RWPE1 (cell line): ENCODE measurements at places on chromosomes 16 and 17.

DNA sequence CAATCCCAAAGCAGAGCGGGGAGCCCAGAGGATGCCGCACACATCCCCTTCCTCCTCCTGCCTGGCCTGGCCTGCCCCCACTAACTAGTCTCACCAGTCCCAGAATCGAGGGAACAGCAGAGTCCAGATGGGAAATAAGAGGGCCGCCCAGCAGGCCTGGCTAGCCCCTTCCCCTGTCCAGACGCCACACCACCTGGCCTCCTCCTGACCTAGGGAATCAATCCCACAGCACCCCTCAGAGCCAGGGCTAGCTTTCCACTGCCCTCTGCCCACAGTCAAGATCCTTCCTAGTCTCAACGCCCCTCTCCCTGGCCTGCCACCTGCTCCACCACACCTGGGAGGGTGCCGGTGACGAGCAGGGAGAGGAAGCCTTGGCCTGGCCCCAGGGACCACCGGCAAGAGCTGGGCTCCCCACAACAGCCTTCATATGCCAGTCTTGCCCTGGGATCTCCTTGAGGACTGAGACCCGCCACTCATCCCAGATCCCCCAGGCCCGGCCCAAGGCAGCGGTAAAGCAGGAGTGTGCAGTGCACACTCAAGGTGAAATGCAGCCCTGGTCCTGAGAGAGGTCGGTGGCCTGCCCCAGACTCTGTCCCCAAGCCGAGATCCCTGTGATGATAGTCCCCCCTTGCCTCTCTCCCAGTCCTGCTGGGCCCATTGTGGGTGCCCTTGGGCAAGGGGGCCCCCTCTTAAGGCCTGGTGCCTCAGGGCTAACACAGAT lies 27.9 kb downstream of the KATNB1 start:
- DNase-seq = no peak

GRCh38 chr17:79137789-79138165 lies 63.2 kb downstream of the ENGASE start:
- no peak for DNase-seq

DNA sequence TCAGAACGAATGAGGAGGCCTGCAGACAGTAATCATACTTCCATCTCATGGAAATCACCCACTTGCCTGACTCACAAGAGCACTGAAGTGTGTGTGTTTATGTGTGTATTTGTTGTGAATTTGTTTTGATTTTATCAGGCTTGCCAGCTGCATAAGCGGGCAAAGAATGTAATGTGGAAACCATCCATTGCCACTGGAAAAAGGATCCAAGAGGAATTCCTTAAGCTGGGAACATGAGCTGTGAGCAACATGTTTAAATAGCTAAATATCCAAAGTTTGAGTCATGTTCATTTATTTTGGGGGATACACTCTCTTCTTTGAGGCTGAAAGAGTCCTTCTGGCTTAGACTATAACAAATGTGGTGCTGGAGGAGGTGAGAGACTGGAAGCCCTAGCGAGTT lies 198.4 kb upstream of the TBX2 start:
- no peak for DNase-seq

- DNase-seq = no peak
Observed at GRCh38 chr16:11542069-11542744, 44.5 kb downstream of the LITAF start.

GRCh38 chr16:87196661-87197060 lies 120.5 kb downstream of the C16orf95 start:
- DNase-seq = no peak

GRCh38 chr17:79607940-79608623 lies 2.8 kb downstream of the RBFOX3 start:
- peak; percentile 38 for DNase-seq

- no peak for DNase-seq
Observed at GRCh38 chr16:79055251-79055970, 545.1 kb downstream of the MAF start.

DNA sequence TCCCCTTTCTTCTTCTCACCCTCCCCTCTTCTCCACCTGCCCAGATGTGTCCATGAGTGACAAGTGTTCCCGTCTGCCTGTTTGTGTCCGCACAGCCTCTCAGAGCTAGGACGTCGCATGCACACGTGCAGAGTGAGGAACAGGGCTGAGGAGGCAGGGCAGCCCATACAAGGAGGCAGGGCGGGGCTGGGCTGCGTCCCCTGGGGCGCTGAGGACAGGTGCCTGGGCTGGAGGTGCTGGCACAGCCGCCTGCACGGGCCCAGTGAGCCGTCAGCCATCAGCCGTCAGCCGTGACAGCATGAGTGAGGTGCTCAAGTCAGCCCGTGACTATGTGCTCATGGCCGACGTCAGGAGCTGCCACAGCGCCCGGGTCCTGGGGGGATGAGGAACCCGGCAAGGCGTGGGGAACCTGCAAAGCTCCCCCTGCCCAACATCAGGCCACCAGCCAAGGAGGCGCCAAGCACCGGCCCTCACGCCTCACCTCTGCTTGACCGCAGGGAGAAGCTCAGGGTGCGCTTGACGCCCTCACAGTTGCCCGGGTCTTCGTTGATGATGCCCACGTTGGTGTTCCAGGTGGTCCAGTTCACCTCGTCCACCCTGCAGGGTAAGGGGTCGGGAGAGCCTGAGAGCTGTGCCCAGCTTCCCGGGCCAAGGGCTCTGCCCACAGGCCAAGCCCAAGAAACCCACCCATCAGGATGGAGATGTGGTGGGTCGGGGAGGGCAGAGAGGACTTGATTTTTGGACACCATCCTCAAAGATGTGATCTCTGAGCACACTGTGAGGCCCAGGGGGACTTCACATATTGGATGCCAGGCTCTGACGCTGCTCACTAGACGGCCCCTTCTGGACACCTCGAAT lies 13.7 kb upstream of the TRPV3 start:
- no peak for DNase-seq

DNA sequence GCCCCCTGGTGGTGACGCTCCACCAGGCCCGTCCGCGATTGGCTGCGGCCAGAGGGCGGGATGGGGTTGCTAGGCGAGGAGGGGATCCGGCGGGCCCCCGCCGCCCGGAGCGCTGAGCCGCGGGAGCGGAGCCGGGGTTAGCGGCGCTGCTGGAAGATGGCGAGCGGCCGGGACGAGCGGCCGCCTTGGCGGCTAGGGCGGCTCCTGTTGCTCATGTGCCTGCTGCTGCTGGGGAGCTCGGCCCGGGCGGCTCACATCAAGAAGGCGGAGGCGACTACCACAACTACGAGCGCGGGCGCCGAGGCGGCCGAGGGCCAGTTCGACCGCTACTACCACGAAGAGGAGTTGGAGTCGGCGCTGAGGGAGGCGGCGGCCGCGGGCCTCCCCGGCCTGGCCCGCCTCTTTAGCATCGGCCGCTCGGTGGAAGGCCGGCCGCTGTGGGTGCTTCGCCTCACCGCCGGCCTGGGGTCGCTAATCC lies at the start of gene CPD:
Gene CPD (plus strand): TSS at position 103 of the 478 bp plus-strand sequence. CDS start 54 bp downstream, at position 157.
- peak; percentile 98 for DNase-seq

DNA sequence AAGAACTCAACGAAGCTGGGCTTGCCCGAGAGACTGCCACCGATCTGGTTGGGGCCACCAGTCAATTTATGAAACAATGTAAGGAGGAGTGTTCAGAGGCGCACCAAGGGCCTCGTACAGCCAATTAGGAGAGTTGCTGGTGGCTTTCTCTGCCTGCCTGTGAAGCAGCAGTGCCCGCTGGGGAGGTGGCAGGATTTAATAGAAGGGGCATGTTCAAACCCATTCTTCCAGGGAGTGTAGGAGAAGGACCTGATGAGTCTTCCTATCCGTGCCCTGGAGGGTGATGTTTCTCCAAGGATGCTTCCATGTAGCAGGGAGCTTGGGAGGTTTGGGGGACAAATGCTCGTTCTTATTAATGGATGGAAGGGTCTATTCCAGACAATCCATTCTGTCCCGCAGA lies 178.4 kb downstream of the CCDC182 start:
- DNase-seq = no peak

DNA sequence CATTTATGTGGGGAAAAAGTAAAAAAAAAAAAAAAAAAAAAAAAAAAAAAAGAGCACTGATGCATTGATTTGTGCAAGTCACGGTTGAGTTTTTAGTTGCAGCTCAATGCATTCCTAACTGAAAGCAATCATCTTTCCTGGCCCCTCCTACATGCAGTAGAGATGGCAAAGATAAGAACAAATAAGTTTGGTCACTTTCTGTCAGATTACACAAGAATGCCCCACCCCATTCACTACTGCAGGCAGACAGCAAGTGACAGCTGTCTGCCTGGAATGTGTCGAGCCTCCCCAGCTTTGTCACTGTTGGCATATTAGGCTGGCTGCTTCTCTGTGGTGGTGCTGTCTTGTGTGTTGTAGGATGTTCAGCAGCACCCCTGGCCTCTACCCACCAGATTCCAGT lies 243.5 kb downstream of the FOXL1 start:
- DNase-seq = no peak

- DNase-seq = peak; percentile 69
Observed at GRCh38 chr17:17874478-17874877, 37.7 kb upstream of the SREBF1 start.

DNA sequence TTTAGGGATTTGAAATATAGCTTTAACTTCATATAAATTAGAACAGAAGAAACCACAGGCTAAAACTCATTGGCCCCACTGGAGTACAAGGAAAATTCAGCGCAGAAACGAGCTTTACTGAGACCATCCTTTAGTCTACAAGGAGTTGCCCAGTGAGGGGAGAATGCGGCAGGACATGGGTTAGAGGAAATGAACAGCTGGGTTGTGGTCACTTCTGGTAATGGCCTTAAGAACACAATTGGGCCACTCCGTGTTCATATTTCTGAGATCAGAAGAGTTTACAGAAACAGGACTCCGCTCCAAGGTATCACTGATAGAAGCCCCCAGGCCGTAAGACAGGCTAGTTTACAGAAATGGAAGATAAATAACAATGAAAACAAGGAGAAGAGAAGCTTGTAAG lies 188.3 kb downstream of the ZFHX3 start:
- DNase-seq = no peak

DNA sequence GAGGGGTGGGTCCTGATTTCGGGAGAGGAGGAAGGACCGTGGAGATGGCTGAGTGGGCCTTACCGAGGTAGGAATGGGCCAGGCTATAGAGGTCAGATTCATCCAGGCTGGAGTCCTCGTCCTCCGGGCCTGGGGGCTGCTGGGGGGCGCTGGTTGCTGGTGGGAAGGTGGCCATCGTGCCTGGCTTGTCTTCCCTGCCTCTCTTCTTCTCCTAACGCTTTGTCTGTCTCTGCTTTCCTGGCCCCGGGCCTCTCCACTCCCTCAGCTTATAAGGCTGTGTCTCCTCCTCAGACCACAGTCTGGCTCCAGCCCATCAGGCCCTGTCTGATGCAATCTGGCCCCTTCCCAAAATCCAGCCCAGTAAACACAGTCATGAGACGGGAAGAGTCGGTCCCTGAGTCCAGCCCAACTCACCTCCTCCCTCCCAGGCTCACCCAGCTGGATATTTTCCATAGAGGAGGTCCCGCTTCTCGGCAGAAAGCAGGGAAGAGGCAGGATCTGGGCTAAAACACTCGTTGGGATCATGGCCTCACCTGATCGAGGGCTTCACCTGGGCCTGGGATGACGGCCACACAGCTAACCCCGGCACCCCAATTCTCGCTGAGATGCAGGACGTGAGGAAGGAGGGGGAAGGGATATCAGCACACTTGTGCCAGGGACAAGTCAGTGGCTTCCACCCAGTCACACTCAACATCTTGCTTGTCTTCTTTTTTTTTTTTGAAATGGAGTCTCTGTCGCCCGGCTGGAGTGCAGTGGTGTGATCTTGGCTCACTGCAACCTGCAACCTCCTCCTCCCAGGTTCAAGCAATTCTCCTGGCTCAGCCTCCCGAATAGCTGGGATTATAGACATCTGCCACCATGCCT lies at the start of gene NUPR1:
Gene NUPR1 (minus strand): TSS at position 242 of the 864 bp plus-strand sequence. CDS start 67 bp downstream, at position 175.
- peak; percentile 90 for DNase-seq

GRCh38 chr16:84045818-84046470 lies 3.3 kb upstream of the SLC38A8 start:
- no peak for DNase-seq

DNA sequence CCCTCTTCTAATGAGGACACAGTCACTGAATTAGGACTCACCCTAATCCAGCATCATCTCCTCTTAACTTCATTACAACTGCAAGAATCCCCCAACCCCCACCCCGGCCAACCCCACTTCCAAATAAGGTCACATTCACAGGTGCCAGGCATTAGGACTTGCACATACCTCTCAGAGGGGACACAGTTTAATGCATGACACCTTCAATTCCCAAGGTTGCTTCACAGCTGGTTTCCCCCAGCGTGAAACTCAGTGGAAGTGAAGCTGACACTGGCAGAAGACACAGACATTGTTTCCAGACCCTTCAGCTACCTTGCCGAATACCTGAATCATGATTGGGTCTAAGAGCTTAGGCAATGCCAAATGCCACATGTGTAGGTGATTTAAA lies 217.0 kb upstream of the DYNLRB2 start:
- DNase-seq = no peak

DNA sequence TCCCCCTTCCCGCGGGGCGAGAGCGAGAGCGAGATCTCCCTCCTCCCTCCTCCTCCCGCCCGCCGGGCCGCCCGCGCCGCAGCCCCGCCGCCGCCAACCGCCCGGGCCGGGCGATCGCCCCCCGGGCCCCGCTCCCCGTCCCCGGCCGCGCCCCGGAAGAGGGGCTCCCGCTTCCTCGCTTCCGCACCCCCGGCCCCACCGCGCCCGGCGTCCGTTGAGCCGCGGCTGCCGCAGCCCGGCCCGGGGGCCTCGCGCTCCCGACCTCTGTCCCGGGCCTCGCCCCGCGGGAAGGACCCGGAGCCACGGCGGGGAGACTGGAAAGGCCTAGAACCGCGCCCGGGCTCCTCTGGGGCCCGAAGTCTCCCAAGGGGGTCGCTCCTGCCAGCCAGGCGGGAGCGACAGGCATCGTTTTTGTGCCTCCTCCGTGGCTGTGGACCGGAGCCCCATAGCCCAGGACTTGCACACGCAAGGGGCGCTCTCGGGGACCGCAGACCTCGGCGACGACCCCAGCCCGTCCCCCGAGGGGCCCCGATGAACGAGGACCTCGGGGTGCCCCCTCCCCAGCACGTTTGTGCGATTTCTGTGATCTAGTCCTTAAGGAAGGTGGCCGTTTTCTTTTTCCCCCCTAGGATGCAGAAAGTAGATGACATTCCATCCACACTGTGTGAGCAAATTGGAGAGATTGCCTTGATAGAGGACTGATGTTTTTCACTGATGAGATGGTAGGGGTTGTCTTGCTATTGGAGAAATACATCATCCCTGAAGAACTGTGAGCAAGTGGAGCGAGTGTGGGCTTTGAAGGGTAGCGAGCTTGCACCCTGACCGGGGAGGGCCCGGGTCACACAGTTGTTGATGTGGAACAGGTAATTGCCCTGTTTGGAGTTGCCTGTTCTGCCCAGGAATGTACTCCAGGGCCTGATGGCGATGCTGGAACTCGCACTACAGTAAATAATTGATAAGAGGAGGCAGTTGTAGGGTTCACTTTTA lies 611 bp downstream of the BANP start:
- peak; percentile 19 for DNase-seq

GRCh38 chr16:5024632-5025031 lies 9.1 kb downstream of the NAGPA start:
- DNase-seq = peak; percentile 64

- DNase-seq = no peak
Observed at GRCh38 chr16:82178352-82178751, 8.3 kb upstream of the MPHOSPH6 start.

- DNase-seq = no peak
Observed at GRCh38 chr17:79671085-79671694, 59.6 kb upstream of the ENPP7 start.

GRCh38 chr16:88973007-88973410 lies 4.0 kb downstream of the CBFA2T3 start:
- DNase-seq = no peak

- peak; percentile 84 for DNase-seq
Observed at GRCh38 chr16:79372503-79373184, 227.9 kb downstream of the MAF start.

GRCh38 chr16:82181461-82182185 lies 11.6 kb upstream of the MPHOSPH6 start:
- DNase-seq = no peak

GRCh38 chr17:21376759-21377690 lies 868 bp downstream of the KCNJ12 start:
- DNase-seq = peak; percentile 39

GRCh38 chr17:72501404-72502370 lies 380.9 kb downstream of the SOX9 start:
- no peak for DNase-seq
